ENCODE measurements at places on chromosomes 3 and 15. TPM values are rescaled to one million over a fixed set of nuclear protein-coding genes. Genes with fewer than 3 reads are reported as not detected.

DNA sequence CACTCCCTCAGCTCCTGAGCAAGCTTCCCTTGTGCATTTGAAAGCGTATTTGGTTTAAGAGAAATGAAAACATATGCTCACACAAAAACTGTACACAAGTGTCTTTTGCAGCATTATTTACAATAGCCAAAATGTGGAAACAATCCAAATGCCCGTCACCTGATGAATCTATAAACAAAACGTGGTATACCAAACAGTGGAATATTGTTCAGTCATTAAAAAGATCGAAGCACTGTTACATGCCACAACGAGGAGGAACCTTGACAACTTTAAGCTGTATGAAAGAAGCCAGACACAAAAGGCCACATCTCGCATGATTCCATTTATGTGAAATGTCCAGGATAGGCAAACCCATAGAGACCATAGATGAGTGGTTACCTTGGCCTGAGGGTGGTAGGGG is 71.6 kb upstream of the CMTM7 start:
- no peaks in the 10 kb centered on the region for H3K36me3 ChIP-seq
- no peaks in the 10 kb centered on the region for H3K27me3 ChIP-seq
- H3K4me3 ChIP-seq, result no peak overlapping the region
- H3K4me1 ChIP-seq, result peaks cover 20% of the 10 kb centered on the region
- no peak overlapping the region for H3K27ac ChIP-seq

DNA sequence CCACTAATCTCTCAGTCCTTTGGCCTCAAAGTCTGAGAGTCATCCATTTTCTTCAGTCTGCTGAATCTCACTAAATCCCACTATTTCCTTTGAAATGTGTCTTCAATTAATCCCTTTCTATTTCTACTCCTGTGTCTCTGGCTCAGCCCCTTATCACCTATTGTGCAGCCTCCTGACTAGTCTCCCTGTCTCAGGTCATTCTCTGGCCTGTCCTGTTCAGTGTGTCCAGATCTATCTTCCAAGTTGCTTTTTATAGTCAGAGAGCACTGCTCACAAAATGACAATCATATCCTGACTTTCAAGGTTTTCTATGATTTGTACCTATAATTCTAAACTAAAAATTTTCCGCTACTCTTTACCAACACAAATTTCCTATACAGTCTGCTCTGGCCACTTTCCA is 7.6 kb downstream of the ROPN1 start:
- DNase-seq, result no peak
- no peak overlapping the region for H3K4me3 ChIP-seq
- H3K4me1 ChIP-seq, result peaks cover 3% of the 10 kb centered on the region
- no peaks in the 10 kb centered on the region for H3K36me3 ChIP-seq

DNA sequence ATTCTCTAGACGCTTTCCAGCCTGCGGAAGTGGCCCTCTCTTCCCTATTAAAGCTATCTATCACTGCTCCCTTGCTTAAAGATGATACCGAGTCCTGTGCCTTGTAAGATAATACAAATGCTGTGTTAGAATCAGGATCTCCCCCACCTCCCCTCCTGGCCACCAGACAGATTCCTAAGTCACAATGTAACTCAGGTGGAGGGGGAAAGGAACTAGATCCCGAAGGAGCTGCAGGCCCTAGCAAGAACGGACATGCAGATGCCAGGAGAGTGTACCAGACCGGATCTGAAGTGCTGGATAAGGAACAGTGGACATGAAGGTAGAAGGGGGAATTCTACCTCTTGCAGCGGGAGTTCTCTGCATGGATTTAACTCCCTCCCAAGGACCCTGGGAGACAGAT is 230.7 kb upstream of the LYSMD4 start:
- no peak overlapping the region for H3K4me3 ChIP-seq
- H3K27me3 ChIP-seq, result no peaks in the 10 kb centered on the region
- H3K36me3 ChIP-seq, result no peaks in the 10 kb centered on the region
- DNase-seq, result no peak
- no peak overlapping the region for H3K27ac ChIP-seq
- no peaks in the 10 kb centered on the region for H3K4me1 ChIP-seq

- no peak overlapping the region for H3K27ac ChIP-seq
- H3K4me3 ChIP-seq, result no peak overlapping the region
- no peak for DNase-seq
- H3K27me3 ChIP-seq, result no peaks in the 10 kb centered on the region
- H3K36me3 ChIP-seq, result no peaks in the 10 kb centered on the region
- H3K4me1 ChIP-seq, result no peaks in the 10 kb centered on the region
Observed at GRCh38 chr3:112407888-112408702, 75.1 kb downstream of the CD200 start.

- no peak for DNase-seq
- H3K4me1 ChIP-seq, result no peaks in the 10 kb centered on the region
- no peak overlapping the region for H3K4me3 ChIP-seq
- no peak overlapping the region for H3K27ac ChIP-seq
- H3K27me3 ChIP-seq, result no peaks in the 10 kb centered on the region
Observed at GRCh38 chr3:139439278-139439677, 37.0 kb downstream of the RBP2 start.

- DNase-seq, result no peak
- H3K27ac ChIP-seq, result peak overlapping the region; percentile 97
- H3K36me3 ChIP-seq, result peaks cover 26% of the 10 kb centered on the region
- H3K4me3 ChIP-seq, result no peak overlapping the region
- H3K4me1 ChIP-seq, result peaks cover 89% of the 10 kb centered on the region
Observed at GRCh38 chr15:40334941-40335795, 5.6 kb downstream of the CCDC9B start.

DNA sequence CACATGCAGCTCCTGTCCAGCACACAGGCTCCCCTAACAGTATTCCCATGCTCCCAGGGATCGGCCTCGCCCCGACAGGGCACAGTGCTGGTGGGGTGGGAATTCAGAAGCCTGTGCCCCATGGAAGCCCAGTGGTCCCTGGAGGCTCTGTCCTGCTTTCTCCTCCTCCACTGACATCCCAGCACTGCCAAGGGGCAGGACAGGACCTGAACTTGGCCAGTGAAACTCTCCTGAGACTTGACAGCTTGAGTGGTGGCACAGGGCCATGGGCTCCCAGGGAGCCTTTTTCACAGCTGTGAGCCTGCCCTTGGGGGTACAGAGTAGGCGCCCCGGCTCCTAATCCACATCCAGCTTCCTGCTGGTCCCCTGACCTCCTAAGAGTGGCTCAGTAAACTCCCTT is 38.4 kb downstream of the IQSEC1 start:
- H3K36me3 ChIP-seq, result no peaks in the 10 kb centered on the region
- H3K4me1 ChIP-seq, result no peaks in the 10 kb centered on the region
- H3K4me3 ChIP-seq, result no peak overlapping the region
- DNase-seq, result no peak
- no peak overlapping the region for H3K27ac ChIP-seq

DNA sequence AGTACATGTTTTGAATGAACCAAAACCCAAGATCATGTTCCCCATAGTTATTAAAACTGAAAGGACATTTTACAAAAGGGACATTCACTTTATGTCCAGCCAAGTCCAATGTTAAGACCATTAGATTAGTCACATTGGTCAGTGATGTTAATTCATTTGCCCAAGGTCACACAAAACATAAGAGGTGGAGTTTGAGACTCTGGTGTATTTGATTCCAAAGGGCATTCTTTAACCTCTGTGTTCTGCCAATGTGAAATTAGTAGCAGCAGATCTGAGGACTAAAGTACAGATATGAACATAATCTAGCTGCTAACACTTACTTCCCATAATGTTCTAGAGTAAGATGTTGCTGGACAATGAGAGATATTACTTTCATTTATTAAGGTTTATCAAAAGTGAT is 425.6 kb downstream of the TUSC7 start:
- H3K4me1 ChIP-seq, result no peaks in the 10 kb centered on the region
- H3K27me3 ChIP-seq, result no peaks in the 10 kb centered on the region
- DNase-seq, result no peak
- no peak overlapping the region for H3K27ac ChIP-seq
- no peak overlapping the region for H3K4me3 ChIP-seq

DNA sequence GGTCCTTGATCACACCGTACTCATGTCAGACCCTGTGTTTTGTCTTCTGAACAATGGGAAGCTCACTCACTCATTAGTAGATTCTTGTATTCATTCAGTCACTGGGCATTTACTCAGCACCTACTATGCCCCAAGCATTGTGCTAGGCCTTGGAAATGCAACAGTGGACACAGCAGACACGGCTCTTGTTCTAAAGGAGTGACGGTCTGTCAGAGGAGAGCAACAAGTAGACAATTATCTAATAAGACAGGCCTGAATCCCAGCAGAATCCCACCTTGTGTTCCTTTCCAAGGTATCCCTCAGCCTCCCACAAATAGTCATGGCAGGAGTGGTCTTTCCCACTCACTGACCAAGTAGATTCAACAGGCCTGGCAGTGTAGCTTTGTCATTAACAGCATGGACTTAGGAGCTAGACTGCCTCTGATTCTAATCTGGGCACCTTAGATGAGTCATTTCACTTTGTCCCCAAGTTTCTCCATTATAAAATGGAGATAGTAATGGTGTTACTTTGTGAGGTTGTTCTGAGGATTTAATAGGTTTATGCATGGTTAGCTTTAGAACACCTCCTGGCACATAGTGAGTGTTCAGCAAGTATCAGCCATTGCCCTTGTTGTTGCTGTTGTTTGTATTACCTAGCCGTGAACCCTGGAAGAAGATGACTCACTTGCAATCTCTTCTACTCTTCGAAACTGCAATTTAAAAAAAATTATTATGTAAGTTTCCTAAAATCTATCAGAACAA is 69.1 kb downstream of the SSUH2 start:
- H3K36me3 ChIP-seq, result peaks cover 20% of the 10 kb centered on the region
- no peaks in the 10 kb centered on the region for H3K27me3 ChIP-seq
- H3K4me3 ChIP-seq, result no peak overlapping the region
- H3K27ac ChIP-seq, result peak overlapping the region; percentile 7
- DNase-seq, result no peak

DNA sequence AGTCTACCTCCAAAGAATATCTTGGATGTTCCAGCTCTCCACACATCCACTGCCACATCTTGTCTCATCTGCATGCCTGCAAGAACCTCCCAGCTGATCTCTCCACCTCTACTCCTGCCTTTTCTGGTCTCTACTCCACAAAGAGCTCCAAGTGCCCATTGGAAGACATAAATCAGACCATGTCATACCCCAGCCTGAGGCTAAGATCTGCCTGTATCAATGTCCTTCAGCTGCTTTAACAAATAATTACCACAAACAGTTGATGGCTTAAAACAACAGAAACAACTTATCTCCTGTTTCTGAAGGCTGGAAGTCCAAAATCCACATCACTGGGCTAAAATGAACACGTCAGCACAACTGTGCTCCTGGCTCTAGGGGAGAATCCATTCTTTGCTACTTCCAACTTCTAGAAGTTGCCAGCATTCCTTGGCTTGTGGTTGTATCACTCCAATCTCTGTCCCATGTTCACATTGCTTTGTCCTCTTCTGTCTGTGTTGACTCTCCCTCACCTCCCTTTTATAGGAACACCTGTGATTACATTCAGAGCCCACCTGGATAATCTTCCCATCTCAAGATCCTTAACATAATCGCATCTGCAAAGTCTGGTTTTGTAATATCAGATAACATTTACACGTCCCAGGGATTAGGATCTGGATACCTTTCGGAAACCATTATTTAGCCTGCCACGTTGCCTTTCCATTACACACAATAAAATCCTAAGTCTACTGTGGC is 17.0 kb upstream of the LMCD1 start:
- H3K36me3 ChIP-seq, result no peaks in the 10 kb centered on the region
- peak overlapping the region; percentile 84 for H3K27ac ChIP-seq
- H3K4me3 ChIP-seq, result no peak overlapping the region
- no peaks in the 10 kb centered on the region for H3K27me3 ChIP-seq

- no peak for DNase-seq
- no peak overlapping the region for H3K4me3 ChIP-seq
- H3K27ac ChIP-seq, result no peak overlapping the region
- H3K27me3 ChIP-seq, result no peaks in the 10 kb centered on the region
Observed at GRCh38 chr3:146386936-146387335, 82.4 kb downstream of the PLSCR2 start.

DNA sequence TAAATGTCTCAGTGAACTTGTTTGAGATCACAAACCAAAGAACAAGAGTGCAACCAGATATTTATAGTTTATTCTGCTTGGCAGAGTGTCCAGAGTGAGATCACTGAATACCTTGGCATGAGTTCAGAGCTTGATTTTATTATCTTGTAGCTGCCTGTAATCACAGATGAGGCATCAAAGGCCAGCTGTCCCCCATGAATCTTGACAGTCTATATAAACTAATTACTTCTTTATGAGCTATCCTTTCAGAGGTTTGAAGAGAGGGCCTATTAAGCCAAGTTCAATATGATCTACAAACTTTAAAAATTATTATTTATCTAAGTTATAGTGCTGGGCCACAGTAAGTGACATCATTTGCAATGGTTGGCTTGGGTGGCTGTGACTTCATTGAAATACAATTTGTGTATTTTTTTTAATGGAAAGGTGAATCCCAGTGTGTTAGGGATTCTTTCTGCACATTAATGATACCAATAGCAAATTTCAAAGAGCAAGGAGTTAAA is 251.5 kb downstream of the CLSTN2 start:
- H3K4me3 ChIP-seq, result no peak overlapping the region
- no peaks in the 10 kb centered on the region for H3K36me3 ChIP-seq
- H3K27ac ChIP-seq, result peak overlapping the region; percentile 92
- H3K27me3 ChIP-seq, result no peaks in the 10 kb centered on the region

DNA sequence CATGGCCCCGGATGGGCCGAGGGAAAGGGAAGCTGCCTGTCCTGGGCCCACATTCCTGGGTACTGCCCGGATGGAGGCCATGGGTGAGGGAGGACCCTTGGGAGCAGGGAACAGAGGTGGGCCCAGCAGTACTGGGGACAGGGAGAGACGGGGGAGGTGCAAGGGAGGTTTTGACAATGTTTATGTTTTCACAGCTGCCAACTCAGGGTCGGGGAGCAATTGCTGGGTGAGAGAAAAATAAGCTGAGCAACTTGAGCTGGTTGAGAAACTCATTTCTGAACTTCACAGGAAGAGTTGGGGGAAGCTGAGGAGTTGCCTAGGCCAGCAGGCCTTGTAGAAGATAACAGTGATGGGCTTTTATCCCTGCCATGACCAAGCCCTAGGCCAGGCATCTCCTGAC is 11.1 kb upstream of the TSPAN3 start:
- no peak for DNase-seq
- H3K36me3 ChIP-seq, result no peaks in the 10 kb centered on the region
- H3K4me3 ChIP-seq, result no peak overlapping the region
- no peak overlapping the region for H3K27ac ChIP-seq
- H3K4me1 ChIP-seq, result peaks cover 6% of the 10 kb centered on the region

GRCh38 chr3:72247645-72248388 is 462.9 kb upstream of the PROK2 start:
- no peak overlapping the region for H3K27ac ChIP-seq
- H3K4me1 ChIP-seq, result no peaks in the 10 kb centered on the region
- DNase-seq, result no peak
- no peaks in the 10 kb centered on the region for H3K36me3 ChIP-seq
- no peak overlapping the region for H3K4me3 ChIP-seq

GRCh38 chr3:195094191-195094921 is 176.6 kb downstream of the XXYLT1 start:
- no peaks in the 10 kb centered on the region for H3K4me1 ChIP-seq
- H3K27me3 ChIP-seq, result no peaks in the 10 kb centered on the region
- H3K36me3 ChIP-seq, result no peaks in the 10 kb centered on the region
- H3K4me3 ChIP-seq, result no peak overlapping the region

The ZIC1 gene
- 0.04 TPM for total RNA-seq

The ARIH1 gene
- total RNA-seq, result 41.5 TPM

The TNIK gene
- total RNA-seq, result 9.0 TPM

The SLC28A1 gene
- total RNA-seq, result 0.12 TPM

The SERP1 gene
- total RNA-seq, result 96.8 TPM

The TM6SF1 gene
- 30.2 TPM for total RNA-seq

The MNS1 gene
- 2.0 TPM for total RNA-seq

The SEMA6D gene
- total RNA-seq, result 14.3 TPM

The ATP8B4 gene
- 2.5 TPM for total RNA-seq

The NR2C2 gene
- total RNA-seq, result 29.2 TPM

The GOLGA8J gene
- total RNA-seq, result not detected

The SH2D7 gene
- not detected for total RNA-seq

The PLXNB1 gene
- 73.0 TPM for total RNA-seq
